Stimulated activated CD4-positive, alpha-beta T cell treated with anti-CD3 and anti-CD28 coated beads, Interleukin-1b, Interleukin-23, amount 100 ng/mL, for 1 hour (primary cell): ENCODE measurements at places on chromosomes 2 and 18.

DNA sequence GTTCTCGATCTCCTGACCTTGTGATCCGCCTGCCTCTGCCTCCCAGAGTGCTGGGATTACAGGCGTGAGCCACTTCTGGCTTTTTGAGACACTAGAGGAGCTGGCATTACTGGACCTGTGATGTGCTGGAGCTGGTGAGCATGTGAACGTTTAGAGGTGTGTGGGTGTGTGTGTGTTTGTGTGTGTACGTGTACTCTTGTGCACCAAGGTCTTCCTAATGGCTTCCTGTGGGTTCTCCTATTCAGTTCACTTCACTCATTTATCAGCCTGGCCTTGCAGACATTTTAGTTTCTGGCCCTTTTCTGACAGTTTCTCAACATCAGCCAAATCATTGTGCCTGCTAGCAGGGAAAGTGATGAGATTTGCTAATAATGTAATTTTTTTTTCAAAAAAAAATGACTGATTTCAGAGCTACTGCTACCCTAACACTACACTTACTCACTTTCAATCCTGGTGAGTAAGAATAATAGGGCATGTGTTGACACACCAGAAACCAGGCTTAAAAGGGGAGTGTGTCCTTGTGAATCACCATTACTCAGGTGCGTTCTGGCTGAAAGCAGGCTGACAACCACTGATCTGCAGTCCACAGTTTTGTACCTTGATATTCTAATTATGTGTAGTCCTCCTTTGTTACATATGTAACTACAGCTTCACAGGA is 41.0 kb upstream of the ACTR3 start:
- no peak for DNase-seq

DNA sequence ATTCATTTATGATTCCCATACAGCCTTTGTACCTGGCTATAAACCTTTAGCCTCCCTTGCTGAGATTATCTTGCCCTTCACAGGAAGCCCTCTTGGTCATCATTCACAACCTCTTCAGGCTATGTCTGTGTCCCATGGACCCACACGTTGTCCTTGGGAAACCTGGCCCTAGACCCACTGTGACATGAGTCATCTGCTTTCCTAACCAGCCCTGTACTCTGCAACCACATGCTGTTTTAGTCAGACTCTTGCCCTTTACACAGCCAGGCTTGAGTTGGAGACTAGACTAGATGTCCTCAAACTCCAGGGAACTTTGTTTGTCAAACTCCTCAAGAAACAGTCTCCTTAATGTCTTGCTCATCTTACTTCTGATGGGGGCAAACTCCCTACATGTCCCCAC is 229.3 kb upstream of the ZSWIM2 start:
- no peak for DNase-seq

- DNase-seq, result peak; percentile 46
These were observed at the start of gene DOCK10 for GRCh38 chr2:225041851-225042799. Gene DOCK10, minus strand, starts transcription at chr2:225042468. Its CDS starts 94 bp downstream, at chr2:225042374.

- DNase-seq, result no peak
These were observed 44.2 kb downstream of the VSNL1 start for GRCh38 chr2:17584689-17585088.

- DNase-seq, result no peak
These were observed 55.7 kb downstream of the SNORC start for GRCh38 chr2:232925821-232926156.

DNA sequence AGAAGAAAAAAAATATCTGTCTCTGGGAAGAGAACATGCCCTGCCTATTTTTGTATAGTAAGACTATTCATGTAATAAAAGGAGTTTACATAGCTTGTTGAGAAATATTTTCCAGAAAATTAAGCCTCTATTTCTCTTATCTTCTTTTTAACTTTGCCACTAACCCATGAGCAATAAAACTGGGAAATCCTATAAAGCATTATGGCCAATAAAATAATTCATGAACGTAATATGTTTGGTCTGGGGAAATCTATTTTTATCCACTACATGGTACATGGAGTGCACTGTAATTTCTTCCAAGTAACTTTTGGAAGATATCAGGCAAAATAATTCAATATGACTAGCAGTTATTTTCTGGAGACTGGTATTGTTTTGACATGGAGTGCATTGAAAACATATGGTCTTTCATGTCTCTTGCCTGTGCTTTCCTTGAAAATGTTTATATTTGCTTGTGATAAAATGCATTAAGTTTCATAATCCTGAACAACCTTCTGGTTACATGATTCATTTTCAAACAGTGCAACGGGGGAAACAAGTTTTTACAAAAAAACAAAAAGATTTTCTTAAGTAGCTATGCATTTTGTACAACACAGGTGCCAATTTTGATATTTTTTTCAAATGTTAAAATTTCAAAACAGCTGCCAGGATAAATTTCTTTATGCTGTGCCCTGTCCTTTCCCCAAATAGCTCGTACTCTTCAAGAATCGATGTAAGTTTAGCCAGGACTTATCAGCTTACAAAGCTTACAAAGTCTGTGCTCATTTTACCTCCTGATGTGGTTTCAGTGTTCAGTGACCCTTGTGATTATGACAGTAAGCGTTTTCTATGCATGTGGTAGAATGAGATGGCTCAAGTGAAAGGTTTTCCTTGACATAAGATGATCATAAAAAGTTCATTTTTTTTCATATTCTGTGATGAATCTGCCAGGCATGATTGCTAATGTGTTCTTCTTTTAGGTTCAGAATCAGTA is 194.5 kb downstream of the UBE2E3 start:
- no peak for DNase-seq

DNA sequence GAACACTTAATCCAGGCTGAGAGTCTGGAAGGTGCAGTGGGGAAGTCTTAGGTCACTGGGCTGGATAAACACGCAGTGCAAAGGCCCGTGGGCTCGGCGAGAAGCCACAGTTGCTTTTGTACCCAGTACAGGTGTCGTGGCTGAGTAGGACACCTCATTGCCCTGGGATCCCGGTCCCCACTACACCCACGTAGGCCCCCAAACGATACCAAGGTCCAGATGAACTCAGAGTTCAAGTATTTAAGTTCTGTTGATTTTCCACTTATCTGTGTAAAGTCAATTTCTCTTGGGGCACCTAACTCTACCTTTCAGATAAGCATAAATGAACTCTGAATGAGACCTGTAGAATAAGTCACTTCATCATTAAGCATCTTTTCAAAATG is 302.0 kb downstream of the PIEZO2 start:
- no peak for DNase-seq

GRCh38 chr2:12543978-12544558 is 172.7 kb upstream of the TRIB2 start:
- DNase-seq, result no peak

- DNase-seq, result no peak
These were observed 212.3 kb downstream of the CDH20 start for GRCh38 chr18:61545281-61546245.

GRCh38 chr18:61096226-61096625 is 237.0 kb upstream of the CDH20 start:
- DNase-seq, result no peak

- no peak for DNase-seq
These were observed 42.9 kb upstream of the TUBA3E start for GRCh38 chr2:130241041-130241707.

DNA sequence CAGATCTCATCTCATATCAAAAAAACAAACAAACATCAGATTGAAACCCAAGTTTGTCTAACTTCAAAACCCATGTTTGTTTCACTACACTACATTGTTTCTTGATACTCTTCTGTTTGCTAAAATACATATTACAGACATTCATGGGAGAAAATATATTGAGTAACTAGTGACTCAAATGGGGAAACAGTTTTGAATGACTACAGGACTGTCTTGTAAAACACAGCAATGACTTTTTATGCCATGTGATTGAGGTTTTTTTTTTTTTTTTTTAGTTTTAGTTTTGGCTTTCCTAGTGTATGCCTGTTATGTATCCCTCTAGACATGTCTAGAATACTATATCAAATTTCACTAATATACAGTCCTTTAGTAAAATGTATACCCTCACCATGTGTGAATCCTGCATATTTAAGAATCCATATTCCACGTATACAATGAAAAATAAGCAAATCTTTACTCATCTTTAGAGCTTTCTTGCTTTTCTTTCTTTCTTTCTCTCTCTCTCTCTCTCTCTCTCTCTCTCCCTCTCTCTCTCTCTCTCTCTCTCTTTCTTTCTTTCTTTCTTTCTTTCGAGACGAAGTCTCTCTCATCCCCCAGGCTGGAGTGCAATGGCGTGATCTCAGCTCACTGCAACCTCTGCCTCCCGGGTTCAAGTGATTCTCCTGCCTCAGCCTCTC is 46.6 kb upstream of the SERTAD2 start:
- no peak for DNase-seq

GRCh38 chr18:31857526-31858106 is 85.3 kb downstream of the TRAPPC8 start:
- no peak for DNase-seq

GRCh38 chr2:33265584-33266338 is 210.7 kb upstream of the RASGRP3 start:
- no peak for DNase-seq

DNA sequence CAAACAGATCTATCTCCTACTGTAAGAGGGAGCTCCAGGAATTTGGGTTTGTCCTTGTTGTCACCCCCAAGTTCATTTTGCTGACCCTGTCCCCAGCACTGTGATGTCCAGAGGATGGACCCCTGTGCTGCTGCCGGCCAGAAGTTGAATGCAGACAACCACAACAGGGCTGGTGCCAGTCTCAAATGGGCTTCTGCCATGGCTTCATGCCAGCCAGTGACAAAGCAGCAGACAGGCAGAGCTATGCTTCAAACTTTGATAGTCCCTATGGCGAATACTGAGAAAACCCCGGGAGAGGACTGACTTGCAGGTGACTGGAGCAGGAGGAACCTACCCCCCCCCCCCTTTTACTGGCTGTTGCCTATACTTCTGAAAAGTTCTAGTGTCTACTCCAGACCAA is 3.2 kb downstream of the SMAD7 start:
- DNase-seq, result no peak

DNA sequence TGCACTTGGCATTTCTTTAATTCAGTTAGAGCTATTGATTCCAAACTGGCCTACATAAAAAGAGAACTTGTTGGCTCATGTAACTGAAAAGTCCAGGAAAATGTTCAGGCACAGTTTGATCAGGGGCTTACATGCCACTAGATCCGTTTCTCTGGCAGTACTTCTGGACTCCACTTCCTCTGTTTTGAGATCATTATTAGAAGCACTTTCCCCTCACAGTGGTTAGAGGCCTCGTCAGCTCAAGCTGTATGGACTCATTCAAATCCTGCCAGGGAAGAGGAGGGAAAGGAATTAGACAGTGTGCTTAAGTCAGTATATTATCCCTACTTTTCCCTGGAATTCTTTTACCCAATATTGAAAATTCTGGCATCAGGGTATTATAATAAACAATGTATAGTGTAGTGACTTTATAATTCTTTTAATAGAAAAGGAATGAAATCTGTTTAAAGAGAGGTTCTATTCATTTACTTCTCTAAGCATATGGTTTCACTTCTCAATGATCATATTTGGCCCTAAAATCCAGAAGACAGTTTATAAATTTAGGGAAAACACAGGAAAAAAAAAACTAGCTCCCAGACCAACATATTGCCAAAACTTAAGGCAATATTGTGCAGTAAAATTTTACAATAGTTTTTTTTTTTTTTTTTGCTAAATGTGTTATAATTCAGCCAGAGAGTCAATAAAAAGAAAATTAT is 92.0 kb downstream of the ARMC9 start:
- no peak for DNase-seq

DNA sequence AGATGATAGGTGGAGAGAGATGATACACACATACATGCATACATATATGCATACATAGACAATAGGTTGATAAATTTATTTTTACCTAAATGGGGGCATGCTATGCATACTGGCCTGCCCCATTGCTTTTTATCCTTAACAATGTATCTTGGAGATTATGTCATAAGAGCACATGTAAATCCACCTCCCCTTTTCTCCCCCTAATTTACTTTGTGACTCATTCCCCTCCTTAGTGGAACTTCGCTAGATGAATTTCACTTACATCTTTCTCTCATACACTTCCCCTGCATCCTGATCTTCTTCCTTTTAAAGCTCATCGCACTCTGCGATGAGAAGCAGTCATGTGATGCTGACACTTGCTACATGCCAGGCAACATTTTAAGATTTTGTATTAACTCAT is 223.6 kb downstream of the C1D start:
- DNase-seq, result no peak

DNA sequence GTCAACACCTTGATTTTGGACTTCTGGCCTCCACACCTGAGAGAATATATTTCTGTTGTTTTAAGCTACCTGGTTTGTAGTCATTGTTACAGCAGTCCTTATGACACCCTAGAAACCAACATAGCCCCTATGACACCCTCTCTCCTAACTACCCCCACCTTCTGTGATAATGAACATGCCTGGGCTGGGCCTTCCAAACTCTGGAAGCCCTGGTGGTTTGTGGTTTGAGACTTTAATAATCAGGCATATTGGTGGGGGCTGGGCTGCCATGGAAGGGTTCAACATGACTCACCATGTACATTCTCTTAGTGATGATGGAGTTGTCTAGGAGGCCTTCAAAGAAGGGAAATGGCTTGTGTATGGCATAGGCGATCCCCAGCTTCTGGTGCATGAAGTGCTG is 3.3 kb downstream of the SP110 start:
- DNase-seq, result no peak

- no peak for DNase-seq
These were observed 52.7 kb upstream of the CTLA4 start for GRCh38 chr2:203814661-203815540.

GRCh38 chr2:85549826-85550225 is 10.9 kb downstream of the MAT2A start:
- no peak for DNase-seq

DNA sequence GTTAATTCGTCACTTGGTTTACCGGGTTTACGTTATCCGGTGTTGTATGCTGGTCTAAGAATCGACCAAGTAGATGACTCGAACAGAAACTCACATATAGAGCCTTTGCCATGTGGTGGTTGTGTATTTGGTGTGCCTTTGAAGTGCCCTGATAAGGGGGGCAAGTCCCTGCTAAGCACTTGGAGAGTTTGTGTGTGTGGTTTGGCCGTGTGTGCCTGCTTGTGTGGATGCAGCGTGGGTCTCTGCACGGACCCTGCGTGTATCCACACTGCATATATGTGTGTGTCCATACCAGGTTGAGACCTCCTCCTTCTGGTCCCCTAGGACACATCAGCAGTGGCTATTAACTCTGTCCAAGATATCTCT is 2.4 kb upstream of the CELF4 start:
- no peak for DNase-seq

DNA sequence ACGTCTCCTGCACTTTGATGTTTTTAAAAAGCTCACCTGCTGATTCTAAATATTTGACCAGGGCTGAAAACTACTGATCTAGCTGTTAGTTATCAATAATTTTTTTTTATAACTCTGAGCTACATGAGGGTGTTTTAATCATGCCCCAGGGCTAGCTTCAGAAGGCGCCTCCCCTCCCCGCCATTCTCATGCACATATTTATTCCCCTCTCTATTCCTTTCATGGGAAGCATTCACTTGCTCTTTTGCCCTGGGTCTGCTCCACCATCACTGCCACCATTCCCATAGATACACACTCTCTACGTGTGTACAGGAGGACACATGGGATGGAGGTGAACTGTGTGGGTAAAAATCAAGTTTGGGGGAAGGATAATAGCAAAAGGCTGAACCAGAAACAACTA is 101.0 kb downstream of the PLA2R1 start:
- no peak for DNase-seq

- DNase-seq, result no peak
These were observed 293.8 kb upstream of the VWC2L start for GRCh38 chr2:214117054-214117453.
